ENCODE measurements at places on chromosomes 13 and 19. TPM values are rescaled to one million over a fixed set of nuclear protein-coding genes. Genes with fewer than 3 reads are reported as not detected.

The SMAD9 gene
- not detected for total RNA-seq

The CBY2 gene
- total RNA-seq, result not detected

DNA sequence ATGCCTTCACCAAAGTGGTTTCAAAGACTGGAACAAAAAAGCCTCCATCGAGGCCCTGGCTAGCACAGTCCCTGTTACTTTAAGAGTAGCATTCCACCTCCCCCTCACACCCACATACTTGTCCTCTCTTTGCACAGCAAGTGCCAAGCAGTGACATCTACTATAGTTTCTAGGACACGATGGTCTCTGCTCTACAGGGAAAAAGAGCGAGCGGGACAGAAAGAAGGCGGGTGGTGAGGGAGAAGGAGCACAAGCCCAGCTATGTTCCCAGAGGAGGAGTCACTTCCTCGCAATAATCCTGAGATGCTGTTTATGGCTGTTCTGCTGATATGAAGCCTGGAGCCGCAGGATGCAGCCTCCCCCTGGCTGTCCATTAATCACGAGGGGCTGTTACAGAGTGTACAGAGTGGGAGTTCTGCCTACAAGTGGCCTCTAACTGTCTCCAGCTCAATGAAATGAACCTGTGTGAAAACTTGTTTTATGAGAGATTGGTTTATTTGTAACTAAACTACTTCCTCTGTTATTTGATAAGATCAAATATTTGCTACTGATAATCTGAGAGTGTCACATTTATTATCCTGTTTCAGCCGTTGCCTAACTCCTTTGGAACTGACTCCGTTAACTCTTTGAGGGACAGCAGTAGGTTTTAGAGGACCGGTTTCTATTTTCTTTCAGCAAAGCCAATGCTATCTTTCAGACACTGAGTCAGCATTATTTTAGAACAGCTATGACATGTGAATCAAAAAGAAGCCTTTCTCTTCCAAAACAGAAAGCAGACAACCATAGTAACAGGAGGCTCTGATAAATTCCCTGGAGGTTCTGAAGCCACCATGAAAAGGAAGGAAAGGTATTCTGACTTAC, 208.0 kb downstream of the SPRY2 start:
- H3K27ac ChIP-seq, result no peak overlapping the region
- no peak overlapping the region for H3K4me3 ChIP-seq
- no peaks in the 10 kb centered on the region for H3K36me3 ChIP-seq
- no peaks in the 10 kb centered on the region for H3K27me3 ChIP-seq
- DNase-seq, result no peak

The ZNF709 gene
- 6.4 TPM for total RNA-seq

The MIR17HG gene
- 15.8 TPM for total RNA-seq

Data from naive thymus-derived CD8-positive, alpha-beta T cell (primary cell).